ENCODE measurements at places on chromosomes 2 and 18. TPM values are rescaled to one million over a fixed set of nuclear protein-coding genes. Genes with fewer than 3 reads are reported as not detected.

Gene KLHL29
- total RNA-seq = 12.7 TPM

Gene RUFY4
- total RNA-seq = not detected

Gene UGT1A8
- not detected for total RNA-seq

Gene IL36A
- not detected for total RNA-seq

Gene CNRIP1
- total RNA-seq = 26.6 TPM

Gene HOXD12
- total RNA-seq = not detected

Gene VIT
- total RNA-seq = 3.4 TPM

Gene SKOR2
- not detected for total RNA-seq

Gene NOL4
- total RNA-seq = not detected

Gene SIGLEC15
- total RNA-seq = not detected

Gene ESPNL
- total RNA-seq = 5.0 TPM

Gene EPHA4
- 18.6 TPM for total RNA-seq

Gene TBR1
- total RNA-seq = not detected

Gene C2orf80
- total RNA-seq = not detected

Gene SH2D6
- total RNA-seq = not detected

Gene POTEC
- total RNA-seq = not detected

Gene TUBA3E
- not detected for total RNA-seq

Gene MAPK4
- total RNA-seq = not detected

Measured in pericardium fibroblast (primary cell).